Activated CD4-positive, alpha-beta T cell treated with anti-CD3 and anti-CD28 coated beads for 36 hours (primary cell): ENCODE measurements at places on chromosomes 11 and 22.

GRCh38 chr11:76579056-76579751, 91.3 kb downstream of the LRRC32 start:
- peak; percentile 35 for DNase-seq

GRCh38 chr11:111250936-111251335, 5.4 kb downstream of the POU2AF2 start:
- DNase-seq: no peak

DNA sequence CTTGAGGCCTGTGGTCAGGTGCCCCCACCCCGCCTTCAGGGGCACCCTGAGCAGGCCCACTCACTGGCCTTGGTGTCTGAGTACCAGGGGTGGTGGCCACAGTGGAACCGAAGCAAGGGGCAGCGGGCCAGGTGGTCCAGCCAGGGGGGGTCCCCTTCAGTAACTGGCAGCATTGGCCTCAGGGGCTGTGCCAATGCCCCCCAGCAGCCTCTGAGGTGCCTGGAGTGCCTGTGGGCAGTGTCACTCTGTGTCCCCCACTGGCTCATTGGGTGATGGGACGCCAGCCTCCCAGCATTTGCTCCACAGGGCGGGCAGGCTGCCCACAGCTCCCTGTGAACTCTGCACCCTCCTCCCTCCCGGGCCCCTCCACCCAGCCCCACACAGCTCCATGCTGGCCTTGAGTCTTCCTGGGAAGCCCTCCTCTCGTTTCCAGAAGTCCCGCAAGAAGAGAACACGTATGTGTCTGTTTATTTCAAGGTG, 29.5 kb upstream of the CARS1 start:
- no peak for DNase-seq

DNA sequence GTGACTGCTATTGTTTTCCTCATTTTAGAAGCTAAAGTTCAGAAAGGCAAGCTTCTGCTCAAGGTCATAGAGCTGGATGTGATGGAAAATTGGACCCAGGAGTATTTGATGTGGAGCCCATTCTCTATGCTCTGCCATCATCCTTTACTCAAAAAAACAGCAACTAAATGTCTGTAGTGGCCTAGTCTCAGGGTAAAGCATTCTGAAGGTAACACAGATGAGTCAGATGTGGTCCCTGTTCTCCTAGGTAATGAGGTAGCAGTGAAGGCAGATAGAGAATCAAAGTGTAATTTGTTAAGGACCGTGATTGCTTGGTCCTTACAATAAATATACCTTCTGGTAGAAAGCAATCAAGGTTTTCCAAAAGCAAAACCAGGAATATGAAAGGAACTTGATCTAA, 84.4 kb upstream of the SPON1 start:
- DNase-seq: no peak

- peak; percentile 27 for DNase-seq
Measured at GRCh38 chr11:61332281-61332796, 566 bp downstream of the DDB1 start.

DNA sequence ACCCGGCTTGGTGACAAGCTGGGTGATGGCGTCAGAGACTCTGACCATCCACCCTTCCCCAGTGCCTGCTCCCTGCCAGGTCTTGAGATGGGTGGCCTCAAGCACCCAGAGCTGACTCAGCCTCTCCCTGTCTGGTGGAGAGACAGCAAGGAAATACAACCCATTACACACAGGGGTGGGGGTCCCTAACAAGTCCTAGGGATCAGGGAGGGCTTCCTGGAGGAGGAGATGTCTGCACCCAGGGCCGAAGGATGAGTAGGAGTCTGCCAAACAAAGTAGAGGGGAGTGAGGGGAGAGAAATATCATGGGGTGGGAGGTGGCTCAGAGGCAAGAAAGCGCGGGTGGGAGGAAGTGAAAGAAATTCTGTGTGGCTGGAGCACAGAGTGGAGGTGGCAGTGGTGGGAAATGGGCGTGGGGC, 6.8 kb downstream of the MAFF start:
- DNase-seq: no peak

GRCh38 chr22:45067731-45068130, 57.9 kb upstream of the PHF21B start:
- DNase-seq: no peak

DNA sequence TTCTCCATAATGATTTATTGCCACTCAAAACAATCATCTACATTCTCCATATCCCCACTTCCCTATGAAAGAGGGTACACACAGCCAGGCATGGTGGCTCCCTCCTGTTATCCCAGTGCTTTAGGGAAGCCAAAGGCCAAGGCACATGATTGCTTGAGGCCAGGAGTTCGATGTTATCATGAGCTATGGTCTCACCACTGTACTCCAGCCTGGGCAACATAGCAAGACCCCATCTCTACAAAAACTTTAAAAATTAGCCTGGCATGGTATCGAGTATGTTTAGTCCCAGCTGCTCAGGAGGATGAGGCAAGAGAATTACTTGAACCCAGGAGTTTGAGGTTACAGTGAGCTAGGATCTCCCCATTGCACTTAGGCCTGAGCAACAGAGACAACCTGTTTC, 6.0 kb downstream of the HPS5 start:
- no peak for DNase-seq

DNA sequence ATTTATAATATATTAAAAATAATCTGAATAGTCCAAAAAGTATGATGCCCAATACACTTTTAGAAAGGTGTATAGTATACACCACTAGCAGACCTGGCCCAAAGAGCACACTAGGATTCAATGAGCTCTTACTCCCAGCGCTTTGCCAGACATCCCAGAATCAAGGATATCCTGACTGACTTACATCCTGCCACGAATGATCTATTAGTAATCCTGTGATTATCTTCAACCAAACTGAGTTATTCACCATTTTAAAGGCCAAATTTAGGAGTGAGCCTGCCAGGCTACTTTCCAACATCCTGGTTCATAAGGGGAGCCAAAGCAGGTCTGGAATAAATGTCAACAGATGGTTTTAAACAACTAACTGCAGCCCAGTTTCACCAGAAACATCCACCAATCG, 60.8 kb upstream of the FAM181B start:
- DNase-seq: no peak

DNA sequence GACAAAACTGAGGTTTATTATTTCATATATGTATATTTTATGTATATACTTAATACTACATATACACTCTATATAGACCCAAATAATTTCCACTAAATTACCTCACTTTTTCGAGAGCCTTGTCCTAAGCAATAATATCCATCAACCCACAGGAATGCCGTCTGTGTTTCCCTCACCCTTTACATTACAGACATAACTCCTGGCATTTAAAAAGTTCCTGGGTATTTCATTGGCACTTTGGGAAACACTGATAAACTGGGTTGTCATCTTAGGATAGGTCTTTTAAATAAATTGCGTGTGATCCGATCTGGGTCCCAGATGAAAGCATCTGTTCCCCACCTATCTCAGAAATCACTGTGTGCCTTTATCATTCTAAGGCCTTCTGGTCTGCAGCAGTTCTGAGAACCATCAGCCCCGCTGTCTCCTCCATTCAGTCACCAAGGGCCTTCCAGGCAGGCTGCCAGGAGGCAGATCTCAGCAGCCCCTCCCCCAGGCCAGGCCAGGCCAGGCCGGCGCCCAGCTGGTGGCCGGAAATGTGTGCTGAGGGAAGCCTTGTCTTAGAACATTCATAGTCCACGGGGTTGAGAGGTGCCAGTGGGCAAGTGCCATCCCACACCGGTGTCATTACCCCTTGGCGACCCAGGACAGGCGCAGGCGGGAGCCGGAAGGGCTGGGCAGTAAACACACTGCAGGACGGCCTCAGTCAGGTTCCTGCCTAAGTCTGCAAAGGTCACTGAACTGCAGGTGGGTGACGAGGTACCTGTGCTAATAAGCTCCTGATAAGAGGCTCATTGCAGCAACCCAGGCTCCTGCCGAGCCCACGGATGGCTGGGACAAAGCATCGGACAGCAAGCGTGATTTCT, 3.3 kb downstream of the FGF19 start:
- DNase-seq: no peak
